Aorta (tissue), 5 donors: ENCODE measurements at places on chromosomes 7 and 10. TPM values are rescaled to one million over a fixed set of nuclear protein-coding genes. Genes with fewer than 3 reads are reported as not detected.

The PRPS1L1 gene
- not detected for total RNA-seq

The NUDT13 gene
- total RNA-seq = 1.7 TPM

The NME8 gene
- 2.0 TPM for total RNA-seq

The CHAT gene
- total RNA-seq = not detected

The SH2D4B gene
- total RNA-seq = 0.27 TPM

The SERPINE1 gene
- 693 TPM for total RNA-seq

The TUBB8 gene
- total RNA-seq = not detected

The MRPS24 gene
- 55.4 TPM for total RNA-seq

The HOXA4 gene
- 11.6 TPM for total RNA-seq

The PNLIP gene
- total RNA-seq = 2.3 TPM

DNA sequence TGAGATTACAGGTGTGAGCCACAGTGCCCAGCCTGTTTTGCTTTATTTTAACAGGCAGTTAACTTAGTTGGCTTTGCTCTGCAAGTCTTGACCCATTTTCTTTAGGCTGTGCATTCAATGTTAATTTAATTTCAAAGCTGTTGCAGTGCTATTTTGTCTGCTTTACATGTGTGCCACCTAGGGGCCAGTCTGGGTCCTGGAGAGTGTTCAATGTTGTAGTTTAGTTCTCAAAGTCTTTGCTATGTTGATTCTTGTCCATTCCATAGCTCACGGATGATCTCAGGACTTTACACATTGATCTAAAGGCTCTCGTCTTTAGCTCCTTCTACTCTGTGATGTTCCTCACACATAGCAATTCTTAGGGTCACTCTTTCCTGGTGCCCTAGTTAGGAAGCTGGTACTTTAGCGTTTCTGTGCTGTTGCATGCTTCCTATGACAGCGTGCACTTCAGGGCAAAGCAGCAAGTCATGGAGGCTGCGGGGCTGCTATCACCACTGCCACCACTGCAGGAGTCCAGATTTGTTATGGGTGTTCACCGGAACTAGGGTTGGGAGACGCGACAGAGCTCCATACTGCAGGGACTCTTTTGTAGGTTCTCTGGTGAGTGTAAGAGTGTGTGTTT, 16.4 kb upstream of the ABCA13 start:
- no peak for DNase-seq

- no peak for DNase-seq
Measured at GRCh38 chr10:60035984-60036383, 129.6 kb upstream of the CCDC6 start.

DNA sequence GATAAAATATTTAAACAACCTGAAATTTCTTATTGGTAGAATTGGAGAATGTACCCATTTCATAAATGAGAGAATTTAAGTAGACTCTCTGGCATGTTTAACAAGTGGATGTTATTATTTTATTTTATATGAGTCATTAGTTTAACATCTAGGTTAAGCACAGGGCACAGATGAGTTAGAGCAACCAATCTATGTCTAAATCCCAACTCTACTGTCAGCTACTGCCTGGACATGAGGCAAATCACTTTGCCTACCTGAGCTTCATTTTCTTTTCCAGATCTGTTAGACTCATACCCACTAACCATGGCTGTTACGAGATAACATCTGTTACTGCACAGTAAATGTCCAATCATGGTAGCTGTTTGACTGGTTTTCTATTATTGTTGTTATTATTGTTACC, 251.1 kb downstream of the INHBA start:
- DNase-seq = no peak

DNA sequence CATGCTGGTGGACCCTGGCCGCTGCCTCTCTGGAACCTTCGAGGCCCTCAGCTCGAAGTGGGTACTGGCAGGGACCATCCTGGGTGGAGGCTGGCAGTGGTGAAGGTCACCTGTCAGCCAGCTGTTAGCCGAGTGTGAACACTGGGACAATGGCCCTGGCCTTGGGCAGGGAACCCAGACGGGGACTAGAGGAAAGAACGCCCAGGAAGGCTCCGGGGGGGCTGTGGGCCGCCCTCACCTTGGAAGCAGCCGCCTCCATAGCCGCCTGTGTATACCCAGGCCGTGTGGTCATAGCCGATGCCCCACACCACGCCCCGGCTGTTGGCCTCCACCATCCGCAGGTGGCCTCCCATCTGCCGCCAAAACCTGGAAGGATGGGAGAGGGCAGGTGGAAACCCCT, 17.6 kb downstream of the BHLHA15 start:
- DNase-seq = no peak

GRCh38 chr10:80172896-80173295, 32.4 kb downstream of the ANXA11 start:
- DNase-seq = no peak

GRCh38 chr7:50416527-50417182, 33.5 kb downstream of the FIGNL1 start:
- DNase-seq = no peak

DNA sequence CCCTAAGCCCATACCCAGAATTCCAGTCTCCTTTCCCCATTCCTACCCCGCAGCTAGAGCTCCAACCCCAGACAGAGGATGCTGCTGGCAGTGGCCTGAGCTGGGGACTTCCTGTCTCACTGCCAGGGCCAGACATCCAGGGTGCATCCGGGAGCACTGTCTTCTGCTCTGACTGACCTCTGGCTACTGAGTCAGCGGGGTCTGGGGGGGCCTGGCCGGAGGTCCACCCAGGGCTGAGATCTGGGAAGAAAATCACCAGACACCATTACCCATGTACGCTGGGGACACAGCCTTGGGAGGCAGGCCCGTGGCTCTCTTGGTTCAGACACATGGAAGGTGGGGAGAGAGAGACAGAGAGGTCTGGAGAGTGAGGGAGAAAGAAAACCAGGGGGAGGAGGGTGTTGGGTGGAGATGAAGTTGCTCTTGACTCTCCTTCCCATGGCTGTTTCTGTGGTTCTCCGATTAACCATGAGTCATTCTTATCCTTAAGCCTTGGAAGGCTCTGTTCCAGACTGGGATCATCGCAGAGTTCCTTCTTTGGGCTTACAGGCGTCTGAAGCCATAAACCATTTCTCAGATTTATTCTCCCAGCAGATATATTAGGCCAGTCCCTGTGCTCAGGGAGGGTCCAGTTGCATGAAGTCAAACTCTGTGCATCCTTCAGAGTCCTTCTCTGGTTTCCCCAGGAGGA, 23.6 kb downstream of the TSPAN15 start:
- DNase-seq = peak; percentile 67

GRCh38 chr7:408751-409311, 110.8 kb downstream of the PDGFA start:
- DNase-seq = peak; percentile 70

DNA sequence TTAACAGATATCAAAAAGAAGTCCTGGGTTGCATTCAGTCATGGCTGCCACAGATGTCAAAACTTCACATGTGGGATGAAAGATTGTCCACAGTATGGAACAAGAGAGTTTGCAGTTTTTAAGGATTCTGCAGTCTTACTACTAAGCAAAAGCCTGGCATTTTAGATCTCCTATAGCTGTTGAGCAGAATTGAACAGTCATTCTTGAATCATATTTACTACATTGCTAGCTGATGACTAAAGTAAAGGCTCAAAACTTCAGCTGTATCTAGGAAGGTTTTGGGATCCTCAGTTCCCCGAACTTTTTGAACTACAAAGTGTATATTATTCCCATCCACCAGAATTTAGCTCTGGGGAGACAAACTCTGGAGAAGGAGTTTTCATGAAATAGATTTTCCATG, 31.0 kb downstream of the BET1 start:
- DNase-seq = no peak

DNA sequence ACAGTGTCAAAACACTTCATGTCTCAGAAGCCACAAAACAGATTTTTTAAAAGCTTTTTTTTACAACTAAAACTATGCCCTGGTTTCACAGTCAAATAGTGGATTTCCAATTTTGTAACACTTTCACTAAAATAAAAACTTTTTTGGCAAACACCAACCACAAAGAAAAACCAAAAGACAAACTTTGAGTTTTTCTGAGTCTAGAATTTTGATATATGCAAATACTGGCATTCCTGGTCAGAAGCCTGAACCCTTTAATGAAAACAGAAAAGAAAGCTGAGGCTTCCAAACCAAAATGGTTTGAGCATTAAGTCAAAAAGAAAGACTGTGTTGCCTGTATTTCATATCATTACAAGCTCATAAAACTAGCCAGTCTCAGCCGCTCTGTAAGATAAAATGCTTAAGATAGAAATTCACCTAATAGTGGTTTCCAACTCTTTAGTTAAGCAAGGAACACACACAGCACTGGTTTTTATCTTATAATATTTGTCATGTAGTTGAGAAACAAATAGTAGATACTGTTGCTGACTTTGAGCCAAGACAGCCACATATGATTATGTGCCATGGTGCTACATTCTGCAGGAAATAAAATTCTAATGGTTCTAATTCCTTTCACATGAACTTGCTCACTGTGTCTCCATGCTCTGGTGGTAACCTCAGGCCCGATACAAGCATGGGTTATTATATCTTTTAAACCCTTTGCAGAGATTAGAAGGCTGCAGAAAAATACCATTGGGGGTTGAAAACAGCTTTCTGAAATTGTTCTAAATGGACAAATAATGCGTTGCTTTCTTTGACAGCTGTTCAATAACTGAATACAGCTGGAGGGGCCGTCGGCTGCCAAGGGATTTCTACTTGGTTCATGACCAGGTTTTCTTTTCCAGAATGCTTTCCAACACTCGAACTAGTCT, 49.4 kb downstream of the FAM171A1 start:
- no peak for DNase-seq

DNA sequence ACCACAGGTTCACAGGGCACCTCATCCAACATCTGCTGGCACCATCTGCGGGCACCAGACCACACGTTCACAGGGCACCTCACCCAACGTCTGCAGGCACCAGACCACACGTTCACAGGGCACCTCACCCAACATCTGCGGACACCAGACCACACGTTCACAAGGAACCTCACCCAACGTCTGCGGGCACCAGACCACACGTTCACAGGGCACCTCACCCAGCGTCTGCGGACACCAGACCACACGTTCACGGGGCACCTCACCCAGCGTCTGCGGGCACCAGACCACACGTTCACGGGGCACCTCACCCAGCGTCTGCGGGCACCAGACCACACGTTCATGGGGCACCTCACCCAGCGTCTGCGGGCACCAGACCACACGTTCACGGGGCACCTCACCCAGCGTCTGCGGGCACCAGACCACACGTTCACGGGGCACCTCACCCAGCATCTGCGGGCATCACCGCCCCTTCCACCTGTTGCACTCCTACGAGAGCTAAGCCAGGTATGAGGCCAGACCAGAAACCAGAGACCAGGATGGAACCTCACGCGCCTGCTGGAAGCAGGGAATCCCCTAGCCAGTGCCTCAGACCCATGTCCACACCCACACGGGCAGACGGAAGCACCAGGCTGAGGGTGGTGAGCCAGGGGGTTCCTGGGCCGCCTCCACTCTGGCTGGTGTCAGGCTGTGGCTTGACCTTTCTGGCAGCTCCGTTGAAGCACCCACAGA, 182.8 kb downstream of the MAD1L1 start:
- DNase-seq = peak; percentile 25

GRCh38 chr7:139702313-139702731, 75.5 kb downstream of the HIPK2 start:
- no peak for DNase-seq

GRCh38 chr10:24893127-24893526, 59.3 kb downstream of the PRTFDC1 start:
- no peak for DNase-seq

GRCh38 chr10:71014021-71014805, 125.8 kb upstream of the PCBD1 start:
- no peak for DNase-seq

- DNase-seq = no peak
Measured at GRCh38 chr10:48333856-48334255, 27.4 kb downstream of the MAPK8 start.

DNA sequence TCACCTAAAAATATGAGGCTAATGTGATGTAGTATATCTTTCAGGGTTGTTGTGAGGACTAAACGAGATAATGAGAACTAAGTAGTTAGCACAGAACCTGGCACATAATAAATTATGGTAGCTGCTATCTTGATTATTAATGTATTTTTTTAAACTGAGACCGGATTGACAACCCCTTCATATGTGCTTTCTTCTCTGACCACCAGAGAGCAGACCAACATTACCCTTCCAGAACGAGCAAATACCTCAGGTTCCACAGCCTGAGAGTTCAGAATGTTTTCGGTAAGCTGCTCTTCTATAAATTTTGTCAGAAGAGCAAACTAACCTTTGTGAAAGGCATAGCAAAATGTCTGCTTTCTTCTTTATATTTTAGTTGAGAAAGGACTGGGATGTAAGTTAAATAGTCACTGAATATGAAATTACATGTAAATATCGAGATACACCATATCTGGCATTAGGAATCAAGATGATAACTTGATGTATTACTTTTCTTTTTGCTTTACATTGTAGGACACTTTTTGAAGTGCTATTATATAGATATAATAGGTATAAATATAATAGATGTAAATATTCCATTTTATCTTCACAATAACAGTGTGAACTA, 13.6 kb upstream of the BPGM start:
- DNase-seq = no peak

DNA sequence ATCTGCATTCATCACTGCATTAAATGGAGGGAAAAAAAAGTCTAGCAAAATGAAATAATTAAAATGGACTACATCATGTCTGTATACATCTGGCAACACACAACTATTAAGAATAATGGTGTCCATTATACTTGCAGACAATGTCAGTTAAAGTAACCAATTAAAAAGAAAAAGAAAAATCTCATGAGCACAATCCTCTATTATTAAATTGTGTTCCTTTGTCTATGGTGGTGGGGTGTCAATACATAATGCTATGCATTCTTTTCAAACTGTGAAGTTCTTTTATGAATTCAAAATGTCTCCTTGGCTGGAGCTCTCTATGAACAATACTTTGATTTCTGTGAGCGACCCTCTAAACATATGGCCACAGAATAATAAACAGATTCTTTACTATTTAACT, 63.5 kb downstream of the NRP1 start:
- no peak for DNase-seq

DNA sequence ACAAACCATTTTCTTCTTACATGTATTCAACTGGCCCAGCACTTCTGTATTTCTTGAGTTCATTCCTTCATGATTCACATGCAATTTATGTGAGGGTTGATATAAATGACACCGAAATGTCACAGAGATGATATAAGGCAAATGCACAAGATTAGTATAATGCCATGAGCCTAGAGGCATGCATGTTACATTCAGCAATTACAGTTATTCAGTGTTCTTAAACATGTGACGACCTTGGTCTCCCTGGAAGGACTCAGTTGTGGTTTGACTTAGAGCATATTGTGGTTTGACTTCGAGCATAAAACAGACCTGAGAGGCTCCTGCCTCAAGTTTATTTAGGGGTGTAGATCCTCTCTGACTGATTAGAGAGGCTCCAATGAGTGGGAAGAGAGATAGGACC, 752.1 kb upstream of the POM121L12 start:
- no peak for DNase-seq

DNA sequence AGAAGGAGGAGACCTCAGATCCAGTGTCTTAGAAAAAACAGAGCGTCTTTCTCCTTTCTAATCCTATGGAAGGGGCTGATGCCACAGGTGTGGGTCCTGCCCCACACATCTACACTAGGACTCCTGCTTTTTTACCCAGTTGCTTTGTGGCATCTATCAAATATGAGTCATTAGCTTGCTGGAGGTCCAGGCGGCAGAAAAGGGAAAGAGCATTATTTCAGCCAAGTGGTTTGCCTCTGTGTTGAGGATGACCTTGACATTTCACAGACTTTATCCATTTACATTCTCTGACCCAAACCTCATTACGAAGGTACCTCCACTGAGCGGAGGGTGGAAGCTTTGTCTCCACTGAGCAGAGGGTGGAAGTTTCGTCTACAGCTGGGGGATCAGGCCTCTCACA, 308.4 kb upstream of the KLF6 start:
- DNase-seq = no peak

GRCh38 chr7:99325001-99325493, 651 bp upstream of the ARPC1A start:
- no peak for DNase-seq
